ENCODE measurements at places on chromosomes 1 and 21. TPM values are rescaled to one million over a fixed set of nuclear protein-coding genes. Genes with fewer than 3 reads are reported as not detected.

PCP4 gene
- total RNA-seq: not detected

ARHGEF11 gene
- 18.3 TPM for total RNA-seq

ERI3 gene
- total RNA-seq: 57.2 TPM

CYP4B1 gene
- total RNA-seq: not detected

LCE2B gene
- total RNA-seq: not detected

Data from A549 treated with RU486 at 1 μM for 4 hours (cell line).